ENCODE measurements at places on chromosomes 11 and 22.

DNA sequence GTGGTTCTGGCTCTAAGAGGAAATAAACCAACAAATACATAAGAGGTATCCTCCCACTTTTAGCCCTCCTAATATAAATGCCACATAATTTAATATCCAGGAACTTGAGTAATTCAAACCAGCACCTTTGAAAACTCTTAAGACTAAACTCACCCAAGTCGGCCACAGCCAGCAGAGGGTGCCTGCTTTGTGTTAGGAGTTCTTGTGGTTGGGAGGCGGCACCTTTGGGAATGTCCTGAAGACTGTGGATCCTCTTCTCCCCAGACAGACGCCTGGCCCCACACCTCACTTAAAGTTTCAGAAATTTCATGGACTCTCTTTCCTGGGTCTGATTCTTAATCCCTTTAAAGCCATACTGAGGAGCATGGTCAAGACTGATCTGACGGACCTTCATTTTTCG is 169.0 kb downstream of the TBC1D22A start:
- DNase-seq = no peak

- no peak for DNase-seq
Observed at GRCh38 chr22:31079095-31079642, 1.9 kb upstream of the SMTN start.

- DNase-seq = no peak
Observed at GRCh38 chr11:106091480-106092123, 14.1 kb downstream of the AASDHPPT start.

- no peak for DNase-seq
Observed at GRCh38 chr11:131488238-131488637, 117.8 kb downstream of the NTM start.

GRCh38 chr22:22773979-22774604 is 113.5 kb upstream of the IGLL5 start:
- DNase-seq = no peak

DNA sequence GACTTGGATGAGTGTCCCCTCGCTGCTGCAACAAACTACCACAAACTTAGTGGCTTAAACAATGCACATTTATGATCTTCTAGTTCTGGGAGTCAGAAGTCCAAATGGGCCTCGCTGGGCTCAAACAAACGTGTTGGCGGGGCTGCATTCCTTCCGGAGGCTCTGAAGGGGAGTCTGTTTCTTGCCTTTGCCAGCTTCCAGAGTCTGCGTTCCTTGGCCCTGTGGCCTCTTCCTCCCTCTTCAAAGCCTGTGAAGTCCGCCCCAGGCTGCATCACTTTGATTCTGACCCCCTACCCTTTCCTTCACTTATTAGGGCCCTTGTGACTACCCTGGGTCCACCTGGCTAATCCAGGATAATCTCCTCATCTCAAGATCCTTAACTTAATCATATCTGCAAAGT is 80.3 kb upstream of the NECTIN1 start:
- DNase-seq = no peak

DNA sequence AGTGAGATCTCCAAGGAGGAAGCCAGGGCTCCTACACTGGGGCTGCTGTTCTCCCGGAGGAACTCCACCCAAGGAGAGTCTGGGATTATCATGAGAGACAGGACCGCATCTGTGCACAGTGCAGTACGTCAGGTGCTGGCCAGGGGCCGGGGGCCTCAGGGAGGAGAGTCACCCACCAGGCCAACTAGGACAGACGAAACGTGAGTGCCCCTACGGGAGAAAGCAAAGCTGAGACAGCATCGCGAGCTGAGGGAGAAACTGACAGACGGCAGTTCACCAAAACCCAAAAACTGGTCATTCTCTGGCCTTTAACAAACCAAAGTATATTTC is 273.4 kb downstream of the BRD1 start:
- no peak for DNase-seq

GRCh38 chr11:96523656-96524055 is 133.8 kb downstream of the JRKL start:
- DNase-seq = no peak

DNA sequence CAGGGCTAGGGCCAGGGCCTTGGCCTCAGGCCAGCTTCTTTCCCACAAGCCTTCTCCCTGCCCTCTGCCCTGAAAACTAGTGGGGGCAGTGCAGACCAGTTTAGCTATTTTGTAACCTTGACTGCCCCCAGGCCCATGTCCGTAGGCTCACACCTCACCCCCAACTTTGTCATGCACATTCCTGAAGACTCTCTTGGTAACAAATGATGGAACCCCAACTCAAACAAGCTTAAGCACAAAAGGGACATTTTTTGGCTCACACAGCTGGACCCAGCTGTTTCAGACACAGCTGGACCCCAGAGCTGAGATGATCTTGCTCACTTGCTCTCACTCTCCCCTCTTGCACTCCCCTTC is 46.6 kb downstream of the KCNQ1OT1 start:
- no peak for DNase-seq
